Activated CD8-positive, alpha-beta memory T cell treated with anti-CD3 and anti-CD28 coated beads for 48 hours (primary cell): ENCODE measurements at places on chromosomes 7 and 10.

DNA sequence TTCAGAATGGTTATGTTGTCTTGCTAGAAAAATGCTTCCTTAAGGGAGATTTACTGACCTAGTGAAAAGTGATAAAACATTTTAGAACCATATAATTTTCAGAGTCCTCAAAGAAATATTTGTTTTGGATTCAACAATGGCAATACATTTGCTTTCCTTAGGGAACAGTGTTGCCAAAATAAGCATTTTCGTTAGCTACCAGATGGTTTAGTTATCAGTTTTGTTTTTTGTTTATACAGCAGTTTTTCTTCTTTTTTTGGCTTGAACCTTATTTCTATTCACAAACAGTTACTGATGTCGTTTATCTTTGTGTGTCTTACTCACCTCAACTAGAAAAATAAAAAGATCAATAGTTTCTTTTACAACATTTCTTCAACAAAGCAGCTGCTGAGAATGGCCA is 48.6 kb downstream of the EXOC4 start:
- DNase-seq = no peak

GRCh38 chr7:39594988-39595620 is 28.3 kb upstream of the RALA start:
- no peak for DNase-seq

- DNase-seq = no peak
Observed at GRCh38 chr7:44555350-44555749, 14.2 kb upstream of the NPC1L1 start.

DNA sequence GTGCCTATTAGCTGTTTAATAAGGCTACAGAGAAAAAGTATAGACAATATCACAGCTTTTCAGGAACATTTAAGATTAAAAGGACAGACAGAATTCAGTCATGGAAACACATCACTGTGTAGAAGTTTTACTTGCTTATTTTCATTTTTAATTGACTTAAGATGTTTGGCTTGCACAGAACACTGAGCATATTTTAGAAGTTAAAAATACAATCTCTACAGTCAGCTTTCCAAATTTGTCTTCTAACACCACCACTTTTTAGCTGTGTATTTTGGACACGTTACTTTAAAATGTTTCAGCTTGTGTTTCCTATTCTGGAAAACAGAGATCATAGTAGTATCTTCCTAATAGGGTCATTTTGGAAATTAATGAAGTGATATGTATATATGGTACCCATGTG is 11.8 kb downstream of the CFAP69 start:
- no peak for DNase-seq

- no peak for DNase-seq
Observed at GRCh38 chr10:121694966-121695643, 96.9 kb upstream of the FGFR2 start.

DNA sequence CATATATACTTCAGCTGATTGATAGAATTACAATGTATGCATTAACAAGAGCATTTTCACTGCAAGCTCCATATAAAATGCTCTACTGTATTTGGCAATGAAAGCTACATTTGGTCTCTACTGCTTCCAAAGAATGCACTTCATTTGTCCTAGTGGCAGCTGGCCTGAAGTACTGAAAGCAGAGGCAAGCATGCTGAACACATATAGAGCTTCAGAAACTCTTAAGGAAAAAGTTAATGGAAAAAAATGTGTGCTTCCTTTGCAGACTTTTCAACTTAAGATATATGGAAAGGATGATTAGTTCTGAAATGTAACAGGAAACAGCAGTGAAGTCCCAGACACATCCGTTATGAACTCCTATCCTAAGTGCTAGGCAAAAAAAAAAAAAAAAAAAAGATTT is 537.1 kb upstream of the POM121L12 start:
- DNase-seq = no peak

DNA sequence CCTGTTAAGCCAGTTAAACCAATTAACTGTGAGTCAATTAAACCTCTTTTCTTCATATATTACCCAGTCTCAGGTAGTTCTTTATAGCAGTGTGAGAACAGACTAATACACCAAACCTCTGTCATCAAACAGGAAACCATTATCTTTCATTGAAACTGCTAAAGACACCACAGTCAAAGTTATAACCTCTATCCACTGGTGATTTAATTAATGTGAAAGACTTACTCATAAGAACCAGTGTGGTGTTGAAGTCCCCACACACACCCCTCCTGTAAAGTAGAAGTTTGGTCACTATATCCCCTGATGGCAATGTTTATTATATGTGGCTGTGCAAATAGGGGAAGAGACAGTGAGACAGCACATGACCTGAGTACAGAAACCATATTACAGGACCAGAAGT is 228.1 kb downstream of the NEBL start:
- DNase-seq = no peak

- DNase-seq = no peak
Observed at GRCh38 chr7:151798851-151799448, 78.0 kb downstream of the PRKAG2 start.

DNA sequence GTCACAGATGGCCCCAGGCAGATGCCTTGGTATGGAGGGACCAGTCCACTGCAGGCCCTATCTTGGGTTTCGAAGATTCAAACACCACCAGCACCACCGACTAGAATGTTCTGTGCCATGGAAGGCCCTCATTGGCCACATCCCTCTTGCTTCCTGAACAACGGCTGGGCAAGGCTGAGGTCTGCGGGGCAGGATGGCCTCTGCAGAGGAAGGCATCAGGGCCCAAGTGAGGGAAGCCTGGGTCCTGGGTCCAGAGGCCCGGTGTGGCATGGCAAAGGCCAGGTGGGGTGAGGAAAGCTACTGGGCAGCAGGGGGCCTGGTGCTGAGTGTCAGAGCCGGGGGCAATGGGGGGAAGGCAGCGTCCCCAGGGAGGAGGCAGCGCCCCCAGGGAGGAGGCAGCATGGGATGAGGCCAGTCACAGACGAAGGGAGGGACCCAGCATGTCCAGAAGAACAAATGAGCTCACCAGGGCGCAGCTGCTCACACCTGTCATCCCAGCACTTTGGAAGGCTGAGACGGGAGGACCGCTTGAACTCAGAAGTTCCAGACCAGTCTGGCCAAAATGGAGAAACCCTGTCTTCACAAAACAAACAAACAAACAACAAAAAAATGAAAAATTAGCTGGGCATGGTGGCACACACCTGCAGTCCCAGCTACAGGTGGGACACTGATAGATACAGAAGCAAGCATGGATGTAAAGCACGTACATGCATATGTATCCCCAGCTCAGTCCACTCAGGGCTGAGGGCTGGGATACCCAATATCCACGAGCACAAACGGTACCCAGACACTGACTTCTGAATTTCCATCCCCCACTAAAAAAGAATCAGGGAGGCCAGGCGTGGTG is 64.4 kb downstream of the PROSER2 start:
- no peak for DNase-seq

GRCh38 chr7:154746571-154747360 is 256.2 kb downstream of the PAXIP1 start:
- no peak for DNase-seq

DNA sequence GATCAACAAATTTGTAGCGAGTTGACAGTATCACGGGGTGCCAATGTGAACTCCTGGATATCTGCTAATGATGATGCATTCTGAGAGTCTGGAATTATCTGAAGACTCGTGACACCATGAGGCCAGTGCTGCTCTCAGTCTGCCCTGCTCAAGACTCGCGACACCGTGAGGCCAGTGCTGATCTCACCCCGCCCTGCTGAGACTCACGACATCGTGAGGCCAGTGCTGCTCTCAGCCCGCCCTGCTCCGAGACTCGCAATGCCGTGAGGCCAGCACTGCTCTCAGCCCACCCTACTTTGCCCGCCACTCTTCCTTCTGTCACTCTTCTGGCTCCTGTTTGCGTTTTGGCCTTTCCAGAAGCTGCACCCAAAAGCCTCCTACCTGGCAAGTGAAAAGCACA is 411.8 kb downstream of the PTPRN2 start:
- no peak for DNase-seq

DNA sequence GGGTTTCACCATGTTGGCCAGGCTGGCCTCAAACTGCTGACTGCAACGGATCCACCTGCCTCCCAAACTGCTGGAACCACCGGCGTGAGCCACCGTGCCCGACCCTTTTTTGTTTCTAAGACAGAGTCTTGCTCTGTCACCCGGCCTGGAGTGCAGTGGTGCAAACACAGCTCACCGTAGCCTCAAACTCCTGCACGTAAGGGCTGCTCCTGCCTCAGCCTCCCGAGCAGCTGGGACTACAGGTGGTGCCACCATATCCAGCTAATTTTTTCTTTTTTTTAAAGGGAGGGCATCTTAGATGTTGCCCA is 36.4 kb downstream of the ADAP1 start:
- no peak for DNase-seq

GRCh38 chr7:174716-175115 is 17.7 kb upstream of the FAM20C start:
- no peak for DNase-seq

GRCh38 chr10:48748573-48748972 is 63.9 kb downstream of the WDFY4 start:
- no peak for DNase-seq

- no peak for DNase-seq
Observed at GRCh38 chr10:84845628-84846261, 517.4 kb downstream of the CCSER2 start.

DNA sequence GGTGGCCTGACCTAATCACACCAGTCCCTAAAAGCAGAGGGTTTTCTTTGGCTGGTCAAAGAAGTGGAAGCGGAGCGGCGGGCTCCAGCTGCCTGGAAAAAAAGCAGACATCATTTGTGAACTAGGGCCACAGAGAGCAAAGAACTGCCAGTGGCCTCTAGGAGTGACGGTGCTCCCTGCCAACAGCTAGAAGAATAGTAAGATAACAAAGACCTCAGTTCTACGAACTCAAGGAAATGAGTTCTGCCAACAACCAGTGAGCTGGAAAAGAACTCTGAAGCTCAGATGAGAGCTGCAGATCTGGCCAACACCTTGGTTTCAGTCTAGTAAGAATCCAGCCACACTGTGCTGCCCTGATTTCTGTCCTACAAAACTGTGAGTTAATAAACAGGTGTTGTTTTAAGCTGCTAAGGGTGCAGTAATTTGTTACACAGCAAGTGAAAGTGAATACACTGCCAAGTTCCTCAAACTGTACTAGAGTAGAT is 178.0 kb downstream of the SRPK2 start:
- no peak for DNase-seq

DNA sequence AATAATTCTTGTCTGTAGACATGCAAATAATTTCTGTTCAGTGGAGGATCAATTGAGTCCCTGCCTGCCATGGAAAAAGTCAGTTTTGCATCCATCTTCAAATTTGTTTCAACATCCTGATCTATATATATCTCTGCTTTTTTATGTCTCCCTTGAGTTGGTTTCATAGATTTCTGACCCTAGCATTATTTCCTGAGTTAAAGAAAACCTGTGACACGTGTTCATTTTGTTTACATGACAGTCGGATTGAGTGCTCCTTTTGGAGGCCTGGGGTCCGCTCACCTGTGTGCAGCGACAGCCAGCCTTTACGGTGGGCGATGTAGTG is 674 bp downstream of the MRPS24 start:
- DNase-seq = no peak

DNA sequence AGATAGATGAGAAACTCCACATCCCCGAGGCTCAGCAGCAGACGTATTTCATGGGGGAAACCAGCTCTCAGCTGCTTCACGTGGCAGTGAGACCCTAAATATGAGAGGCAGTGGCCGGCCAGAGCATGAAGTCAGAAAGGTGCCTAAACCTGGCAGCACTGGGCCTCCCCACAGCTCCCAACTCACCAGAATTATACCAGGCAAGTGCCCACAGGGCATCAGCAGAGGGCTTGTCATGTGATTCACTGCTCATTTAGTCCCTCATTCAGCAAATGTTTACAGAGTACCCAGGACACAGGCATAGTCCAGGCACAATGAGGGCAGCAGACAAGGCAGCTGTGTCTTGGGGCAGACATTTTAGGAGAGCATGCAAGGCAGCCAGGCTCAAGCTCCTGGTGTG is 212.6 kb downstream of the PTPRN2 start:
- no peak for DNase-seq

- DNase-seq = no peak
Observed at GRCh38 chr7:27178366-27178765, 4.2 kb upstream of the HOXA10 start.

DNA sequence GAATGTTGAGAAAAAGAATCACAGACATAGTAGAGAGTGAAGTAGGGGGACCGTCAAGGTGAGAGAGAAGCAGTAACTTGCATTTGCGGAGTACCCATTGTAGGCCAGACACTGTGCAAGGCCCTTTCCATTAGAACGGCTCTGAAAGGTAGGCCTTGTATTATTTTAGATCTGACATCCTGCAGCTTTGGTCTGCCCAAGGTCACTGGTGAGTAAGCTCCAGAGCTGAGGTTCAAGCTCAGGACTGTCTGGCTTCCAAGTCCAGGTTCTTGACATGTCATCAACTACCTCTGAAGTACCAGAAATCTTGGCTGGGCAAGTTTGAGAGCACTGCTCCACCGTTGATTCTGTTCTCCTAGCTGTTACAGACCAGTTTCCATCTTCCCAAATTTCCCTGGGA is 13.2 kb upstream of the EVX1 start:
- DNase-seq = no peak

DNA sequence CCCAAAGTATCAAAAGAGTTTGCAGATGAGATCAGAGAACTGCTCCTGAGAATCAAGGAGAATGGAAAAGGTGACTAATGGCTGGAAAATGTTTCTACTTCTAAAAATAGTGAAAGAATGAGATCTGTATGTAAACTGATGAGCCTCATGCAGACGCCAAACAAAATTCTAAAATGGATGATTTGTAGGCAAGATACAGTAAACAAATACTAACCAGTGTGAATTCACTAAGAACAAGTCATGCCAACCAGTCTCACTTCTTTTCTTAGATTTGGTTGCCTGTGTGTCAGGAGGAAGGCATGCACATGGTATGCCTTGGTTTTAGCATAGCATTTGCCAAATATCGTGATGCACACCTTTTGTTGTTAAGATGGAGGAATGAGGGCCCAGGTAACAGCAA is 94.9 kb upstream of the PIK3CG start:
- DNase-seq = no peak

DNA sequence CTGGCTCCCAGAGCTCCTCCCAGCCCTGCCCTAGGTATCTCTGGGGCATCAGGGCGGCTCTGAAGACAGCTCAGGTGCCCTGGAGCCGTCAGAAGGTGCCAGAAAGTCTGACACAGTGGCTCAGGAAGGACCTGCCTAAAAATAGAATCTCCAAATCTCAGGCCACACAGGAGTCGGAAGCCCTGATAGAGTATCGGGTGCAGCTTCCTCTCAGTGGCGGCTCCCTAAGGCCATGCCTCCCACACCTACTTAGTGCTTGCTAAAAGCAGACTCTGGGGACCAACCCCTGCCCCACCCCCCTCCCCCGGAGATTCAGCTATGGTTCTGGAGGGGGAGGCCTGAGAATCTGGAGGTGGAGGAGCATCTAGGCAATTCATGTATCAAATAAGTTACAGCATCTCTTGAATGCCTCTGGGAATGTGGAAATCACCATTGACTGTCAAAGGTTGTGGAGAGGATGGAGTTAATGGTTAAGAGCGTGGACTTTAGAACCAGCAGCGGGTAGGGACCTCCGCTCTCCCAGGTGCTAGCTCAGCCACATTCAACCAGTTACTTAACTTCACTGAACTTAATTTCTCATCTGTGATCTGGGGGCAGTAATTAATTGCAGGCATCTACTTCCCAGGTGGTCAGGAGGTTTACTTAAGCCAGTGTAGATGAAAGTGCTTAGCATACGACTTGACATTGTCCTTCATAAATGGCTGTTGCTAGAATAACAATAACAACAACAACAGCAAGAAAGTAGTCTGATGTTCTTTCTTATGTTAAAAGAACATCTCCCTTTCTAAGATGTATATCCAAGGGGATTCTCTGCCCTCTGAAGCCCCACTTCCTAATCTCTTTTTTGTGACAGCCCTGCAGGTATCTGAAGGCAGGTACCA is 38.6 kb upstream of the MXI1 start:
- DNase-seq = no peak
